ENCODE measurements at places on chromosomes 3 and 15.

DNA sequence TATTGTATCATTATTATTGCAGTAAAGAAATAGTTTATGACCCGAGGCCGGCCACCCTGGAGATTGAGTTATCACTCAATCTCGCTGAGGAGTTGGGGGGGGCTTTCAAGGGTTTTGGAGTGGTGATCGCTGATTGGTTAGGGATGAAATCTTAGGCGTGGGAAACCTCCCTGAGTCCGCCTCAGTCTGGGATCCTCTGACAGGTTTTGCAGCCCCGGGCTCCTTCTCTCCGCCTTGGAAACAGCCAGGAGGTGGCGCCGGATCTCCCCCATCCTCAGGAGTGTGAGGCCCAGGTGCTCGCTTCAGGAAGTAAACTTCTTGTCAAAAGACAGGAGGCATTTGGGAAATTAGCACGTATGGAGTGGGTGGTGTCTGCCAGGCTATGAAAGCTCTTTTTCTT lies 41.1 kb upstream of the SEC61A1 start:
- H3K27ac ChIP-seq = no peak overlapping the region
- no peaks in the 10 kb centered on the region for H3K36me3 ChIP-seq
- peaks cover 2% of the 10 kb centered on the region for H3K4me1 ChIP-seq
- H3K27me3 ChIP-seq = no peaks in the 10 kb centered on the region
- H3K4me3 ChIP-seq = no peak overlapping the region

- no peak overlapping the region for H3K27ac ChIP-seq
- no peak for DNase-seq
- H3K36me3 ChIP-seq = no peaks in the 10 kb centered on the region
- H3K27me3 ChIP-seq = no peaks in the 10 kb centered on the region
Observed at GRCh38 chr15:97840501-97840900, 120.0 kb upstream of the ARRDC4 start.

DNA sequence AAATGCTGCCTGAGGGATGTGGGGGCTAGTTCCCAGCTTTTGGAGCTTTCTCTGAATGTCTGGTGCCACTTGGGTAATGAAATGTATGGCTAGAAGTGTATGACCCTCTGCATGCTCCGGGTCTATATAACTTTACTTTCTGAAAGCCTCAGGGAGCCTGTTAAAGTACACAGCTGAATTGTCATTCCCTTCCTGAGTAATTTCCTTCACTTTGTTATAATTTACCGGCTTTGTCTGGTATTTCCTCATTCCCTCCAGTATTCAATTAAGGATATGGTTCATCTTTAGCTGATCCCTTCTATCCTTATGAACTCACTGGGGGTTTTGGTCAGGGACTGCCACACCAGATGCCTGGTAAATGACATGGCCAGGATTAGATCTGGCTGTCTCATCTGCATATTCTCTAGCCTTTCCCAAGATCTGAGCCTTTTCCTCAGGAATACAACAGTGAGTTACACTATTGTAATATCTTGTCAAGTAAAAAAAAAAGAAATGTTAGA lies 620.3 kb downstream of the ZPLD1 start:
- no peaks in the 10 kb centered on the region for H3K4me1 ChIP-seq
- H3K27me3 ChIP-seq = no peaks in the 10 kb centered on the region
- H3K36me3 ChIP-seq = no peaks in the 10 kb centered on the region
- DNase-seq = no peak

- H3K4me3 ChIP-seq = no peak overlapping the region
- H3K27me3 ChIP-seq = no peaks in the 10 kb centered on the region
- no peak for DNase-seq
- H3K4me1 ChIP-seq = no peaks in the 10 kb centered on the region
- no peak overlapping the region for H3K27ac ChIP-seq
Observed at GRCh38 chr3:140695361-140696061, 17.6 kb downstream of the TRIM42 start.

- peak overlapping the region; percentile 40 for H3K4me3 ChIP-seq
- H3K36me3 ChIP-seq = peaks cover 21% of the 10 kb centered on the region
- no peak for DNase-seq
Observed at GRCh38 chr3:36876181-36876936, 68.5 kb downstream of the TRANK1 start.

DNA sequence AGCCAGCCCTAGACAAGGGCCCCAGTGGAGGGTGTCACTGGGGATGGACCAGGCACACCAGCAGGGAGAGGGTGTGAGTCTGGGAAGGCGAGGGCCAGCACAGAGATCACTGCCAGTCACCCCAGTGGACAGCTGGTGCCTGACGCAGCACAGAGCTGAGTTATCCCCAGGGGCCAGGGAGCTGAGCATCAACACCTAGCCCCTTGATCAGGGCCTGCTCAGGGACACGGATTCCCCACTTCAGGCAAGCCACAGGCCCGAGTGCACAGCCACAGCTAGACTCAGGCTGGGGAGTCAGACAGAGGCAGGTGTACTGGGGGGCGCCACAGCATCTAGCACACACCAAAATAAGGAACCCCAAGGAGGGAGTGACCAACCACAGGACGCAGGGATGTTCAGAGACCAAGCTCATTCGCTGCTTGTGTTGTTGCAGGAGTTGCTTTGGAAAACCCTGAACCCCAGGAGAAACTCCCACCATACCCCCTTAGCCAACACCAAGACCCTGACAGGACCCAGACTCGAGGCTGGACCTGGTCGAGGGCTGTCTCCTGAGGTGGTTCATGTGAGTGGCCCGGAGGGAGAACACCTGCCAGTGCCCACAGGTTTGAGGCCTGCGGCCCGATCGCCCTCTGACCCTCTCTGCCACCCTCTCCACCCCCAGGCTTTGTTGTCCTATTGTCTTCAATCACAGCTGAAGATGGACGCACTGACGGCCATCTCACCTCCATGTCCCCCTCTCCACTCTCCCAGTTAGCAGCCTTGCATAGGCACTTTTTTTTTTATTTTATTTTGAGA lies 146.8 kb downstream of the TPRA1 start:
- H3K27ac ChIP-seq = no peak overlapping the region
- no peaks in the 10 kb centered on the region for H3K4me1 ChIP-seq
- H3K27me3 ChIP-seq = peaks cover 6% of the 10 kb centered on the region
- H3K4me3 ChIP-seq = no peak overlapping the region

Measured in CD4-positive, alpha-beta T cell (primary cell).